ENCODE measurements at places on chromosomes 2 and 18. TPM values are rescaled to one million over a fixed set of nuclear protein-coding genes. Genes with fewer than 3 reads are reported as not detected.

The TDRD15 gene
- not detected for total RNA-seq

The LIMS2 gene
- total RNA-seq: 20.5 TPM

The ZNF532 gene
- 66.1 TPM for total RNA-seq

The SERPINB8 gene
- 22.5 TPM for total RNA-seq

The IFIH1 gene
- total RNA-seq: 14.3 TPM

The SPATA3 gene
- not detected for total RNA-seq

The PAX8 gene
- total RNA-seq: 10.7 TPM

The SLC19A3 gene
- 322 TPM for total RNA-seq

The UPP2 gene
- total RNA-seq: not detected

The ST6GAL2 gene
- not detected for total RNA-seq

The ESCO1 gene
- total RNA-seq: 20.3 TPM

The SEMA4F gene
- total RNA-seq: 3.4 TPM

The C2orf92 gene
- 8.8 TPM for total RNA-seq

The DSG4 gene
- not detected for total RNA-seq

The CD28 gene
- 30.4 TPM for total RNA-seq

The DNAJC5G gene
- total RNA-seq: 0.88 TPM

The UGT1A7 gene
- total RNA-seq: 0.88 TPM

The PLCL1 gene
- total RNA-seq: 10.8 TPM

The RAB3GAP1 gene
- 51.2 TPM for total RNA-seq

The ACADL gene
- total RNA-seq: 15.3 TPM

The NXPH2 gene
- total RNA-seq: not detected

The CABYR gene
- total RNA-seq: not detected

The AGXT gene
- total RNA-seq: not detected

The FLACC1 gene
- total RNA-seq: 4.7 TPM

The KATNAL2 gene
- 2.6 TPM for total RNA-seq

The TMEM178A gene
- total RNA-seq: 4.7 TPM

The FAM110C gene
- total RNA-seq: 0.82 TPM

The ICOS gene
- 0.17 TPM for total RNA-seq

The COLEC12 gene
- total RNA-seq: 20.9 TPM

The RIT2 gene
- not detected for total RNA-seq

The PELI1 gene
- total RNA-seq: 27.1 TPM

The IL36RN gene
- not detected for total RNA-seq

The KLHL30 gene
- total RNA-seq: 1.9 TPM

The GPAT2 gene
- total RNA-seq: 1.5 TPM

The GCG gene
- not detected for total RNA-seq

The RNASEH1 gene
- total RNA-seq: 16.0 TPM

The CARF gene
- total RNA-seq: 12.6 TPM

The SDC1 gene
- 27.5 TPM for total RNA-seq

The CACNB4 gene
- total RNA-seq: 2.6 TPM

The GAL3ST2 gene
- not detected for total RNA-seq

The SLC66A3 gene
- 101 TPM for total RNA-seq

The RESP18 gene
- total RNA-seq: not detected

The STPG4 gene
- total RNA-seq: not detected

The CPS1 gene
- total RNA-seq: 7.3 TPM

The CRYGA gene
- not detected for total RNA-seq

The ABCG5 gene
- total RNA-seq: not detected

The LCT gene
- not detected for total RNA-seq

The MC4R gene
- total RNA-seq: not detected

The MBOAT2 gene
- 7.6 TPM for total RNA-seq

The GPR75 gene
- total RNA-seq: 2.3 TPM

The KCNIP3 gene
- 28.0 TPM for total RNA-seq

The CD8B gene
- total RNA-seq: not detected

The REG3G gene
- not detected for total RNA-seq

The RASGRP3 gene
- total RNA-seq: 63.9 TPM

The PTPRM gene
- total RNA-seq: 206 TPM

The SS18 gene
- total RNA-seq: 98.3 TPM

The UGGT1 gene
- 46.2 TPM for total RNA-seq

Measured in subcutaneous adipose tissue (tissue), 4 donors.